GM13976 (cell line): ENCODE measurements at places on chromosomes 16 and 17.

GRCh38 chr16:70454222-70455034, at the start of gene FCSK:
TSS of gene FCSK (plus strand) at chr16:70454595. CDS start at chr16:70463191, 8,596 bp downstream.
- peak; percentile 89 for DNase-seq

- no peak for DNase-seq
Measured at GRCh38 chr17:40355804-40356758, 8.5 kb downstream of the GJD3 start.

DNA sequence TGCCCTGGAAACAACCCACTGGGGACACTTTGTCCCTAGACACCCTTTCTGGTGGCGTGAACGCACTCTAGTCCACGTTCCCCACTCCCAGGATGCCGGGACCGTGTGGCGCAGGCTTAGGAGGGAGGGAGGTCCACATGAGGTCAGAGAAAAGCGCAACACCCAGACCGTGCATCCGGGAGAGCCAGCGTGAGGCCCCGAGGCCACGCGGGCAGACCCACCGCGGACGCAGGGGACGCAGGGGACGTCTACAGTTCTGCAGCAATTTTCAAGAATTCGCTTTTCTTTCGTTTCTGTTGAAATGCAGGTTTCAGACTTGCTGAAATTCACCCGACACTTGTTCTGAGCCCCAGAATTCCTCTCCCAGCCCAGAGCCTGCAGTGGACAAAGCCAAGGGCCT, 4.7 kb downstream of the RFNG start:
- no peak for DNase-seq

GRCh38 chr17:37736428-37736827, 8.4 kb downstream of the HNF1B start:
- no peak for DNase-seq

DNA sequence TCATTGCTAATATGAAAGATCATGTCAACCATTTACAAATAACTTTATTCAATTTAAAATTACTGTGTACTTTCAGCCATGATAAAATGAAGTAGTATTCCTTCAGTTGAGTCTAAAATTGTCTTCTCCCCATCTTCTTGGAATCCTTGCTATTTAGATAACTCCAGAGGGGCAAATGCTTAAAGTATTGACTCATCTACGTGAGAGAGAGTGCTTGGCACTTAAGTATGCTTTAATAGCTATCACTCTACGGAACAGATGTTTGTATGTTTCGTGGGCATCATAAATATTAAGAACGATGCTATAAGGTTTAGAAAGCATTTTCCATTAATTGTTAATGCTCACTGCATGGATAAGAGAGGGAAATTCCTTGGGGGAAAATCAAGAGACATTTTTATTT, 69.3 kb upstream of the MED13 start:
- no peak for DNase-seq

DNA sequence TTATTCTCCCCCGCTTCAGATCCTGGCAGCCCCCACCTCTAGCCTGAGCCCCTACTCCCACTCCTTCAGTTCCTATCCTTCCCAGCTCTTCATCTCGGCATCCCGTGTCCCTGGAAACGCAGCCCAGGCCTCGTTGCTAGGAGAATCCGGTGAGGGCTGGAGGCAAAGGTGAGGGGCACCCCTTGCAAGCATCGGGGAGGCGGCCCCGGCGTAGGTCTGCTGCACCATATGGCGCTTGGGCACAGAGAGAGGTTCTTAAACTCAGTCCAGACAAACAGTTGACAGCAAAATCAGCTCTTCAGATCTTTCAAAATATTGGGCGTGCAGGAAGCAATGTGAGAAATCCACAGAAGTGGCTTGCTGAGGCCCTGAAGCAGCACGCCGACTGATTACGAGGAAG, 15.0 kb downstream of the SLC38A8 start:
- no peak for DNase-seq

GRCh38 chr16:80147026-80147655, 393.7 kb upstream of the DYNLRB2 start:
- no peak for DNase-seq

DNA sequence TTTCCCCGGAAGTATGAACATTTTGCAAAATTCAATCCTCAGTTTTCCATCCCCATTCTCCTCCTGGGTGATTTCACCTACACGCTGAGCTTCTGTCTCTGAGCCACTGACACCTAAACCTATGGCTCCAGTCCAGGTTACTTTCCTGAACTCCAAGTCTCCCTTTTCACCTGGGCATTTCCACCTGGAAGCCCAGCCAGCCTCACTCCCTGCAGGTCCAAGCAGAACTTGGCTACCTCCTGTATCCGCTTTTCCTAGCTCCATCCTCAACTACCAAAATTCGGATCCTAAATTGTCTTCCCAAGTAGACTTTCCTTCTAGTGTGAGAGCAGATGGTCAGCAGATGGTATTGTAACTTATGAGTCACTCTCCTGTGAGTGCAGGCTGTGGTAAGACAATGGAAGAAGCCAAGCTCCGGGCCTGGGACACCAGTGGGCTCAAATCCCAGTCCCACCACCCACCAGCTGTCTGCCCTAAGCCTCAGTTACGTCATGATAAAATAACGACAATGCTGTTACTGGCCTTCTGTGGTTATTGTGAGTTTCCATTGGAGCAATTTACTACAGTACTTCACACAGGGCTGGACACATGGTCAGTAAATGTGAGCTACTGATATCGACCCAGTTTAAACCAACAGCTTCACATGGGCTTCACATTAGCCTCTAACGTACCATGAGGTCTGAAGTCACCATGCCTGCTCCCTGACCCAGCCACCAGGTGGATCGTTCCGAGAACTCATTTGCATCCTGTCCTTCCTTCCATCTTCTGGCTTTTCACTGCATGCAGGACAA, 33.3 kb downstream of the PECAM1 start:
- DNase-seq, result no peak

DNA sequence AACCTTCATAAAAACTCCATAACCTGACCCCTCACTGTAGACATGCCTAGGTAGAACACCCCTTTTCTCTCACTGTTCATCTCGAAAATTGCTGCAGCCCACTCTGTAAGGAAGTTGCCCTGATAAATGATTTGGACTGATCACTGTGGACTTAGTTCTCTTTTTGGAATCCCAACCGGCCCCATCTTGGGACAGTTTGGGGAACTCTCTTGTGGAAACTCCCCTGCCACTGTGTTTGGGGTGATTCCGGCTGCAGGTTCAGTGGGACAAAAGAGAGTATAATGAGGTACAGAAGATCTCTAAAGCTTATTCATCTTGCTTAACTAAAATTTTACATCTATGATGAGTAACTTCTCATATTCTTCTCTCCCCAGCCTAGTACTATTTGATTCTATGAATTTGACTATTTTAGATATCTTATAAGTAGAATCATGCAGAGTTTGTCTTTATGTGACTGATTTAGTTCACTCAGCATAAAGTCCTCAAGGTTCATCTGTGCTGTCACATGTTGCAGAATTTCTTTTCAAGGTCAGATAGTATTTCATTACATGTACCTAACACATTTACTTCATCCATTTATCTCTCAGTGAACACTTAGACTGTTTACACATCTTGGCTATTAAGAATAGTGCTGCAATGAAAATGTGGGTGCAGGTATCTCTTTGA, 84.9 kb downstream of the ABCA8 start:
- DNase-seq, result no peak

DNA sequence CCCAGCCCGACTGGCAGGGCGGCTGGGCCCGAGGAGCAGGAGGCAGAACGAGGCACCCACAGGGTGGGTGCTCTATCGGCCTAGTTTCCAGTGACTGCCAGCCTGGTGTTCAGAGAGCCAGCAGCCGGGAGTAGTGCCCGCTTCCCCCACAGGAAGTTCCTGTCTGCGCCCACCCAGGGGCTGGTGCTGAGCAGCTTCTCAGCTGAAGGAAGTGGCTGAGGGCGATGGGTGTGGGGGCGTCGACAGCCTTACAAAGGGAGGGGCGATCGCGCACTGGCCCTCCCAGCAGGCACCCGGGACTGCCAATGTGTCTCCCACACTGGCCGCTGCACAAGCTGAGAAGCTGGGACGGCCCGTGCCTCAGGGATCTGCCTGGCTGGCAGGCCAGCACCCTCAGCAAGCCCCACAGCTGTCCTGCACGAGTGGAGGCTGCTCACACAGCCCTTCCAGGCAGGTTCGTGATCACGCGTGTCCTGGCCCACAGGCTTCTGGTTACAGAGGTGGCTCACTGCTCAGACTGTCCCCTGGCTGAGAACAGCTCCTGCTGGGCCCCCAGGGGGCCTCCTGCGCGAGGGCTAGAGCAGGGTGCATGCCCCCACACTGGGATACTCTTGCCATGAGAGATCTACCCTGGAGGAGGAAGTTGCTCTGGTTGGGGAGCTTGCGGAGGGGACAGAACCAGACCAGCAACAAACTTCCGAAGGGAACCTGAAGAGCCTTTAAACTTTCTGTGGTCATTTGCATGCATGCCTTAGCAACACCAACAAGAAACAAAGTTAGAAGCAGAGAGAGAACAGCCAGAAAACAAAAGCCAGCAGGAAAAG, 2.5 kb downstream of the RNF166 start:
- no peak for DNase-seq

DNA sequence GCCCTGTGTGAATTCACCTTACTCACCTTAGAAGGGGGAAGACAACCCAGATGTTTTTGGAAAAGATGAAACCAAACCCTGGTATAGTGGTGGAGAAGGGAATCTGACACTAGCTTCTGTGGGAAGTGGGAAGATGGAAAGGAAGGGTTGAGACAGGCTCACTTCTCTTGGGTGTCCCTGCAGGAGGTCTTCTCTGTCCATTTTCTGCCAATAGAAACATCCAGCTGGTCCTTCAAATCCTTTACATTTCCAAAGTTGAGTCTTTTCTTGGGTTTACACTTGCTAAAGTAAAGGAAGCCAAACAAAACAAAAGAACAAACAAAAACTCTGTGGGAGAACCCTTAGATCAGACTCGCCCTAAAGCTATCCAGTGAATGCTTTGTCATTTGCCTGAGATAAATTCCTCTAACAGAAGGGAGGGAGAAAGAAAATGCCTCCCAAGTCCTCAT, 10.2 kb downstream of the HOXB1 start:
- no peak for DNase-seq

DNA sequence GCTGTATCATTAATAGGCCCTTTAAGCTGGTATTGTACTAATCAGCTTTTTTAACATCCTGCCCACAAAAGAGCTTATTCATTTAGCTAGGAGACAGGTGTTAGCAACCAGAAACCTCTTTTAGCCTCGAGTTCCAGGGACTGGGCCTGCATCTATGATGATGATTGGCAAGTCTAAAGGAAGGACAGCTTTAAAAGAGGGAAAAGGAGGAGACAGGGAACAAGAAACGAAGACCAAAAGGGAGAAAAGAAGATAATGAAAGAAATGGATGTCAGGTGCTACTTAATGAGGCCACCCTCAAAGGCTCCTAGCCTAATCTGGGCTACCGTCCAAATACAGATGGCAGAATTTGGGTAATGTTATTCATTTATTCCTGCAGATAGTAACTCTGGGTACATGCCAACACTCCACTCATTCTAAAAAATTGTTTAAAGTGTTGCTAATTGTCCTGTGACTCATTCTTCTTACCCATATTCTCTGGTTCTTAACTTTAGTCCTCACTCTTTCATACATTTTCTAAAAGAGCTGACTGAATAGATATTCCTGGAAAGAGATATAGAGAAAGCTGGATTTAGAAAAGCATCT, 18.7 kb upstream of the RFFL start:
- no peak for DNase-seq

- no peak for DNase-seq
Measured at GRCh38 chr17:45170931-45171337, 9.3 kb downstream of the HEXIM2 start.

- no peak for DNase-seq
Measured at GRCh38 chr17:77555741-77556291, 402.7 kb upstream of the TNRC6C start.

GRCh38 chr16:20747030-20747816, 5.6 kb upstream of the THUMPD1 start:
- no peak for DNase-seq

DNA sequence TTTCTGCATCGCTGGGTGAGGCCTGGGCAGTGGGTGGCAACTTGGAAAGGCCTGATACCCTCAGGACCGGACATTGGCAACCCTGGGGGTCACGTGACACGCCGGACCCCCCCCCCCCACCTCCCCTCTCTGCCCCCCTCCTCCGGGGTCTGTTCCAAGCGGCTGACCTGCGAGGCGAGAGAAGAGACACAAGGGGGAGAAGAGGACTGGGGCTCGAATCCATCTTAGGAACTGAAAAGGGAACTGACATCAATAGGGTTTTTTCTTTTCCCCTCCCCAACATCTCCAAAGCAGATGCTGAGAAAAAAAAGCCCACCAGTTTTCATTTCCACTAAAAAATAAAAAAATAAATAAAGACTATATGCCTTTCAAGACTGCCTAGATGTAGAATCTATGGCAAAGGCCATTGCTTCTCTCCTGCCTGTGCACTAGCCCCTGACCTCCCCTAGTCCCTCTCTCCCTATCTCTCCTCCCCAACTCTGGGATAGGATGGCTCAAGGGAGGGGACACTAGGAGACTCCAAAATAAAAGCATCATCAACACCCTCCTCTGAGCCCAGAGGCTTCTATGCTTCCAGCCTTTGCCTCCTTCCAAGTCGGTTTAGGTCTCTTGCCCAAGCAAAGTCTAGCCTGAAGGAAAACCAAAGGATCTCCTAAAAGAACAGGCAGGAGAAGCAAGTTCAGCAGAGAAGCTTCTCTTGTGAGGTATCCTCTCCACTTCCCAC, 7.7 kb upstream of the HOXB2 start:
- DNase-seq, result no peak

GRCh38 chr17:47843391-47843730, 2.3 kb upstream of the SCRN2 start:
- DNase-seq, result no peak

GRCh38 chr17:83198366-83199341, 119.2 kb downstream of the METRNL start:
- DNase-seq, result no peak
